ENCODE measurements at places on chromosomes 2 and 18. TPM values are rescaled to one million over a fixed set of nuclear protein-coding genes. Genes with fewer than 3 reads are reported as not detected.

GKN1 gene
- not detected for total RNA-seq

UCN gene
- total RNA-seq, result 0.34 TPM

SERPINB11 gene
- not detected for total RNA-seq

GREB1L gene
- total RNA-seq, result 0.28 TPM

IL36A gene
- total RNA-seq, result not detected

IL18RAP gene
- total RNA-seq, result 10.9 TPM

WDR35 gene
- total RNA-seq, result 13.4 TPM

DUSP2 gene
- 7.3 TPM for total RNA-seq

RIT2 gene
- total RNA-seq, result not detected

SCN3A gene
- 0.71 TPM for total RNA-seq

CDK5R2 gene
- 0.17 TPM for total RNA-seq

RAX gene
- total RNA-seq, result not detected

CTIF gene
- 45.7 TPM for total RNA-seq

GRCh38 chr18:9751371-9752031 lies 43.4 kb downstream of the RAB31 start:
- no peaks in the 10 kb centered on the region for H3K27me3 ChIP-seq
- no peak for DNase-seq
- H3K4me3 ChIP-seq, result no peak overlapping the region

DNA sequence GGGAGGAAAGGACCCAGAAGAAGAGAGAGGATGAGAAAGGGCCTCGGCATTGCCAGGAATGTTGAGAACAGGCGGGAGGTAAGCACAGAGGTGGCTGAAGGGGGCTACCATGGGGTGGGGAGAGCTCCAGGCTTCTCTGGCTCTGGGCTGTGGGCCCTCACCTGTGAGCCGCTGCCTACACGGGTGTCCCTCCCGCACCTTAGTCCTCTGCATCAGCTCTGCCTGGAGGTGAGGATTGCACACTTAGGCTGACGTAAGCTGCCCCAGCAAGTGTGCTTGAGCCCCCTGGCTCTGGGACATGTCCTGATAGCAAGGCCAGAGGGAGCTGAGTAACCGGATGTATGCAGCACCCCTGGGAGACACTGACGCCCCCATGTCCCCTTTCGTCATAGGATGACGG lies 33.9 kb downstream of the TMEM18 start:
- DNase-seq, result no peak
- no peak overlapping the region for H3K4me3 ChIP-seq
- H3K27ac ChIP-seq, result no peak overlapping the region
- H3K4me1 ChIP-seq, result no peaks in the 10 kb centered on the region
- no peaks in the 10 kb centered on the region for H3K36me3 ChIP-seq

GRCh38 chr2:22756276-22757043 lies 628.5 kb upstream of the KLHL29 start:
- H3K27ac ChIP-seq, result no peak overlapping the region
- no peaks in the 10 kb centered on the region for H3K4me1 ChIP-seq
- no peaks in the 10 kb centered on the region for H3K36me3 ChIP-seq

DNA sequence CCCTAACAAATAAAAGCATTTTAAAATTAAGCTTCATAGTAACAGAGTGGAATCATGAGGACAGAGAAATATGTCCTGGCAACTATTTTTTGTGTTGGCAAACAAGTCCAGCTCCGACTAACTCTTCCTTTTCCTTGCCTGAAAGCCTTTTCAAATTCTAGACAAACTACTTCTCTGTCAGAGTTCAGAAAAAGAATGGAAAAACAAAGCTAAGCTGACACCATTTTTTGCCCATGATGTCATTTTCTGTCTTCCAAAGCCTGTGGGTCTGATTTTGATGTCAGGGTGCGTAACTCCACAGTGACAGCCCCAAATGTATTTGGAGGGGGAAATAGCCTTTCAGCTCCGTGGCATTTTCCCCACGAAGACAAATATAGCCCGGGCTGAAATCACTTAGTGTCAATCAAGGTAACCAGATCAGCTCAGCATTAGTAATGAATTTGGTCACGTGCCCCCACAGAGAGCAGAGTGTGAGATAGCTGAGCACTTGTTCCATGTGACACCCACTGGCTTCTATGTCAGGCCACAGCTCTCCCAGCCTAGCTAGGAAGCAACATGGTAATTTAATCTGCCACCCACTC lies 233.0 kb upstream of the SIX2 start:
- DNase-seq, result no peak
- no peak overlapping the region for H3K4me3 ChIP-seq
- no peaks in the 10 kb centered on the region for H3K4me1 ChIP-seq
- no peaks in the 10 kb centered on the region for H3K36me3 ChIP-seq

DNA sequence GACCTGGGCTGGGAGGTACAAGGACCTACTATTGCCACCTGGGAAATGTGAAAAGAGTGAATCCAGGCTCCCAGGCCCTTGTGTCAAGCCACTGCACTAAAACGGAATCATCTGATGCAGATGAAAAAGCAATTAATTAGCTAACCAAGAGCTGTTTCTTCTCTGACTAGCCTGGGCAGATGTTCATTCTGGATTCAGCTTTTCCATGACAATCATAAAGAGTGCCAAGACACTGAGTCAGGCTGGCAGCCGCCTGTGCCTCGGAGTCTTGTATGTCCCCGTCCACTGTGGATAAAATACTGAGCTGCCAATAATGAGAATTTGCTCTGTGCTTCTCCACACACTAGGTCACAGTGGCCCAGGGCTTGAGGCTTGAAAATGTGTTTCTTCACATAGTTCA lies 21.7 kb upstream of the LCLAT1 start:
- H3K36me3 ChIP-seq, result no peaks in the 10 kb centered on the region
- no peaks in the 10 kb centered on the region for H3K27me3 ChIP-seq
- peaks cover 5% of the 10 kb centered on the region for H3K4me1 ChIP-seq
- no peak for DNase-seq
- no peak overlapping the region for H3K27ac ChIP-seq

GRCh38 chr2:159744363-159744762 lies 32.1 kb downstream of the MARCHF7 start:
- H3K4me3 ChIP-seq, result no peak overlapping the region
- H3K27ac ChIP-seq, result peak overlapping the region; percentile 29
- DNase-seq, result no peak
- H3K27me3 ChIP-seq, result no peaks in the 10 kb centered on the region
- no peaks in the 10 kb centered on the region for H3K4me1 ChIP-seq

GRCh38 chr2:231883468-231883881 lies 42.7 kb downstream of the NPPC start:
- no peak overlapping the region for H3K4me3 ChIP-seq
- H3K36me3 ChIP-seq, result no peaks in the 10 kb centered on the region
- no peaks in the 10 kb centered on the region for H3K27me3 ChIP-seq
- H3K27ac ChIP-seq, result no peak overlapping the region
- DNase-seq, result no peak
- no peaks in the 10 kb centered on the region for H3K4me1 ChIP-seq

- no peak overlapping the region for H3K4me3 ChIP-seq
- no peak for DNase-seq
- no peak overlapping the region for H3K27ac ChIP-seq
These were observed 358.9 kb downstream of the ARL6IP6 start for GRCh38 chr2:153077311-153077710.

DNA sequence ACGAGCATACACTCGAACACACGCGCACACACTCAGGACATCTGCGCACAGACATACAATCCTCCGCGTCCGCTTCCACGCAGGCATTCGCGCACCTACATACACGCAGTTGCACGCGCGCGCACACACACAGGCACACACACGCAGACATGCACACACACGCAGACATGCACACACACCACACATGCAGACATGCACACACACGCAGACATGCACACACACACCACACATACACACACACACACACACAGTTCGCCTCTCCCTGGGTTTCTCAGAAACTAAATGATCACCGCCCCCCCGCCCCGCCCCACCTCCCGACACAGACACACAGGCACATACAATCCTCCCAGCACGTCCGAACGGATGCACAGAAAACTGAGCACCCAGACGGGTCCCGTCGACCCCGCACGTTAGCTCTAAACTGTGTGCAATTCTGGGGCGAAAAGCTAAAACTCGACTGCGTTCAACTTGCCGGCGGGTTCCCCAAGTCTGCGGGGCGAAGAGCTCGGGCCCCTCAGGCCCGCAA lies 1.0 kb downstream of the EPHA4 start:
- no peaks in the 10 kb centered on the region for H3K36me3 ChIP-seq
- H3K27ac ChIP-seq, result no peak overlapping the region
- no peaks in the 10 kb centered on the region for H3K27me3 ChIP-seq
- DNase-seq, result peak; percentile 54

DNA sequence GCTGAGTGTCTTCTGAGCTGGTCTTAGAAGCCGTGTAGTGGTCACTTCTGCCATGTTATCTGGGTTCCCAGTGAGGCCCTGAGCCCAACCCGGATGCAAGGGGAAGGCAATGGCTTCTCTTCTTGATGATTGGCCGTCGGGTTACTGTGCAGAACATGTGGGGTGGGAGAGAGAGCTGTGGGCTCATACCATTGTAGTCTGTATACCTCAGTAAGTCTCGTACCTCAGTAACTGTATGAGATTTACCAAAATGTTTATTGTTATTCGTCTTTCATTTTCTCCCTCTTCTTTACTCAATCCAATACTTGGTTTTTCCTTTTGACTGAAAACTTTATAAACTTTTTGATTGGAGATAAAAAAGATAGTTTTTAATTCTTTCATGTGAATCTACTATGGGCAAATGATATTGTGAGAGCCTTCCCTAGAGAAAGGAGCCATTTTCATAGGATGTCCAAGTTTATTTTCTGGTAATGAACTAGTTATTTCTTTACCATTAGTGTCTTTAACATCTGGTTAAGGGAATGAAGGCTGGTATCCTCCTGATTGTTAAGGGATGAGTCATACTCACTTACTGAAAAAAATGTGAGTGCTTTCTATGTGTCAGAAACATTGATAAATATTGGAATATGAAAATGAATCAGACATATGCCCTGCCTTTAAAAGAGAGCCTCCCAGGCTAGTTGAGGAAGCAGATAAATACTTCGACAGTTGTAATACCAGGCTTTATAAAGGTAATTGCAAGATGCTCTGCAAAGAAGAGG lies 129.9 kb downstream of the PRPF40A start:
- H3K27ac ChIP-seq, result no peak overlapping the region
- no peak overlapping the region for H3K4me3 ChIP-seq
- no peaks in the 10 kb centered on the region for H3K4me1 ChIP-seq
- H3K27me3 ChIP-seq, result no peaks in the 10 kb centered on the region

DNA sequence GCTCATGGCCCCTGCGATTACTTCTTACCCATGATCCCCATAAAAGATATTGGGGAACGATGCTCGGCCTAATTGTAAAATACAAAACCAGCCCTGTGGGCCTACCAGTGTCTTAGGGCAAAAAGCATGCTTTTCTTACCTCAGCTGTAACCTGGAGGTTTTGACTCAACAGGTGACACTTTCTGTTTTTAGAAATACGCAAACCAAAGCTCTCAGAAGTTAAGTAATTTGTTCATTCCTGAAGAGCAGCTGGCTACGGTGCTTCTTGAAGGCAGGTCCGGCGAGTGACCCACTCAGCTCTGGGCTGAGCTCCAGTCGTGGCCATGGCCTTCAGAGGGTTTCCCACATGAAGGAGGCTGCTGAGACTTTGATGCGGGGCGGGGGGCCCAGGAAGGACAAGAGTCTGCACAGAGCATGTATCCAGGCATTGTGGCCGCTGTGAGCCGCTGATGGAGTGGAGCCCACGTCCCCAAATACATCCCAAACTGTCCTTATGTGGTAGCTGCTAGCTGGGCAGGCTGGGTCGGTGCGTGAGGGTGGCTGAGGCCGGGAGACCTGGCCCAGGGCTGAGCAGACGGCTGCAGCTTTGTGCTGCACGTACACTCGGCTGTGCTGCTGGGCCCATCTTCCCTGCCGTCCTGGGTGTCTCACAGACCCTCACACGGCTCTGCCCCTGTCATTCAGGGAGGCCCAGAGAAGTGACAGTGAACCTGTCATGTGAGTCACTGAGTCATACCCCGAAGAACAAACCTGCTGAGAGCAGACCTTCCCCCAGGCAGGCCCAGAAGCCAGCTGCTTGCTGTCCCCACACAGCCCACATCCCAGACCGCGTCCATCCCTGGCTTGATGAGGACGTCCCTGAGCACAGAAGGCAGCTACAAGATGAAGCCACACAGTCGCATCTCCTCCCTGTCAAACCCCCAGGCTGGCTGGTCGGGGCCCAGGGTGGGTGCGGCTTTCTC lies 34.1 kb downstream of the ITGB1BP1 start:
- H3K27ac ChIP-seq, result no peak overlapping the region
- H3K4me3 ChIP-seq, result no peak overlapping the region
- no peaks in the 10 kb centered on the region for H3K27me3 ChIP-seq

DNA sequence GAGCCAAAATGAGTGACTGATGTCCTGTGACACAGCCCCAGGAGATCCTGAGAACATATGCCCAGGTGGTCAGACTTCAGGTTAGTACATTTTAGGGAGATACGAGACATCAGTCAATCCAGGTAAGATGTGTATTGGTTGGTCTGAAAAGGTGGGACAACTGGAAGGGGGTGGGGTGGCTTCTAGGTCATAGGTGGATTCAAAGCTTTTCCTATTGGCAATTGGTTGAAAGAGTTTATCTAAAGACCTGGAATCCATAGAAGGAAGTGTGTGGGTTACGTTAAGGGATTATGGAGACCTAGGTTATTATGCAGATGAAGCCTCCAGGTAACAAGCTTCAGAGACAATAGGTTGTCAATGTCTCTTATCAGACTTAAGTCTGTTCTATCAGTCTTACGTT lies 136.5 kb downstream of the ZNF532 start:
- no peak overlapping the region for H3K4me3 ChIP-seq
- DNase-seq, result no peak
- no peaks in the 10 kb centered on the region for H3K36me3 ChIP-seq
- H3K4me1 ChIP-seq, result peaks cover 8% of the 10 kb centered on the region
- no peak overlapping the region for H3K27ac ChIP-seq

DNA sequence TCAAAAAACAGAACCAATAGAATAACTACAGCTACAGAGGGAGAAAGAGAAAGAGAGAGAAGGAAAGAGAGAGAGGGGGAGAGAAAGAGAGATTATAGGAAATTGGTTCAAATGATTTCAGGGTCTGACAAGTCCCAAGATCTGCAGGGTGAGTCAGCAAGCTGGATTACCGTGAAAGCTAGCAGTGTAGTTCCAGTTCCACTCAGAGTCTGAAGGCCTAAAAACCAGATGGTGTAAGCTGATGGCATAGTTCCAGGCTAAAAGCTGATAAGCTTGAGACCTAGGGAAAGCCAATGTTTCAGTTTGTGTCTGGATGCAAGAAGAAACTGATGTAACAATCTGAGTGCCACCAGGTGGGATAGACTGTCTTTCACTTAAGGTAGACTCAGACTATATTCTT lies 397.7 kb downstream of the TRIB2 start:
- DNase-seq, result peak; percentile 83
- no peaks in the 10 kb centered on the region for H3K36me3 ChIP-seq
- no peaks in the 10 kb centered on the region for H3K27me3 ChIP-seq
- no peak overlapping the region for H3K27ac ChIP-seq
- H3K4me1 ChIP-seq, result peaks cover 9% of the 10 kb centered on the region

All from lung (tissue), 17 donors.